ENCODE measurements at places on chromosomes 2 and 18.

DNA sequence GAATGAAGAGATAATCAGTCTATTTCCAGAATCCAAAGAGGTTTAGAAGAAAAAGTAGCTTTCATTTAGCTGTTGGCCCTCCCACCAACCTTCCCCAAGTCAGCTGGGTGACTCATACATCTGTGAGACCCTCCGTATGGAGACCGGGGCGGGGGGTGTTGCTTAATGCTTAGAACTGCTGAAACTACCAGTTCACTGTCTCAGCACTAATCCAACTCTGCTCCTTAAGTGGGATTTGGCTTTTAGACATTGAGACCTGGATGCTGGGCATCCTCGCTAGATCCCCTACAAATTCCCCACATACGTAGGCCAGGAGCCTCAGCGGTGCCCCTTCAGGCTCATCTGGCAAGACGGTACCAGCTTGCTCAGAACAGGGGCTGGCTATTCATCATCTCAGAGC, at the start of gene SAG:
SAG (plus strand) TSS at position 252 of the 400 bp plus-strand sequence. CDS start 1,374 bp downstream, outside the sequence.
- no peak for DNase-seq

DNA sequence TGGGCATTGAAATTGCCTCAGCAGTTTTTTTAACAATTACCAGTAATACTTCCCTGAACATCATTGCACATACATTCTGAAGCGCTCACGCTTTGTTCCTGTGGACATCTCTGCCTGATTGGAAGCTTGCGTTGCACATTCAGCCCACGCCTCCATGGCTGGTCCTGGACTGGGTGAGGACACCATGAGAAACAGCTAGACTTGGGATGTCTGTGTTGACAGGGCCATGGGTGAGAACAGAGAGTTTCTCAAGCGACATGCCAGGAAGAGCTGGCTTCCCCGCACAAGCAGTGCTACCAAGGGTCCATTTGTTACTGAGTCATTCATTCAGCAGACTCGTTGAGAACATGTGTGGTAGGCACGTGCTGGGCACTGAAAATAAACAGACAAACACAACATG, 166.3 kb downstream of the GBX2 start:
- DNase-seq, result no peak

DNA sequence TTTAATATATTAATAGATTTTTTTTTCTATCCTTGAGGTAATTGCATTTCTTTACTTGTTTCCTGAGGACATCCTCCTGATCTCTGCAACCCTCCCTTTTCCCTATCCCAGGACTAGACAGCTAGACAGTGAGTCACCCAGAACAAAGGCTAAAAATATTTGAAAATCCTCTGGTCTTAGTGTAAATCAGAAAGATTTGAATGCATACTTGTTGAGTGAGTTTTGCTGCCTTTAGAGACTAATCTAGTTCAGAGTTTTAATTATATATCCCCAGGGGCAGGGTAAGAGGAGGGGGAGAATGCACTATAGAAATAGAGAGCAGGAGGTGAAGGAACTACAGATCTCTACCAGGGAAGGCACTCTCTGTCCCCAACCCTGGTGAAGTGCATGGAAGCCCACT, 202.3 kb upstream of the TCF4 start:
- DNase-seq, result no peak

- DNase-seq, result no peak
These were observed 143.2 kb downstream of the DDX1 start for GRCh38 chr2:15734674-15735483.

GRCh38 chr2:124149571-124149970, 124.5 kb downstream of the CNTNAP5 start:
- no peak for DNase-seq

GRCh38 chr2:143617803-143618415, 488.7 kb downstream of the ARHGAP15 start:
- DNase-seq, result no peak

DNA sequence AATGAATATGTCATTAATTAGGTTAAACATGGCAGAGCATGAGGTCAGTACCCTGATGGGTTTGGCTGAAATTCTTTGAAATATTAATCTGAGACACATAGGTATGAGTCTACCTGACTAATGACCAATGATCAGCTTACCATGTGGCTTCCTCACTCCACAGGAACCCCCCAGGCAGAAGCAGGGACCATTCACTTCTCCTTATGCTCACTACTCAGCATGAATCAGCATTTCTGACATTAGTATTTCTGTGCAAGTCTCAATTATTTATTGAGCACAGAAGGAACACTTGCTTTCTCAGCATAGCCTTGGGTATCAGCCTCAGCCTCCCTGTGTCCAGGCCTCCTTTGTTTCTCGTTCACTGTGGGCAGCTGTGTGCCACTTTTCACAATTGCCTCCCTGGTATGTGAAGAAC, 9.3 kb upstream of the KCNE4 start:
- DNase-seq, result no peak

GRCh38 chr2:22826703-22827102, 558.3 kb upstream of the KLHL29 start:
- no peak for DNase-seq

DNA sequence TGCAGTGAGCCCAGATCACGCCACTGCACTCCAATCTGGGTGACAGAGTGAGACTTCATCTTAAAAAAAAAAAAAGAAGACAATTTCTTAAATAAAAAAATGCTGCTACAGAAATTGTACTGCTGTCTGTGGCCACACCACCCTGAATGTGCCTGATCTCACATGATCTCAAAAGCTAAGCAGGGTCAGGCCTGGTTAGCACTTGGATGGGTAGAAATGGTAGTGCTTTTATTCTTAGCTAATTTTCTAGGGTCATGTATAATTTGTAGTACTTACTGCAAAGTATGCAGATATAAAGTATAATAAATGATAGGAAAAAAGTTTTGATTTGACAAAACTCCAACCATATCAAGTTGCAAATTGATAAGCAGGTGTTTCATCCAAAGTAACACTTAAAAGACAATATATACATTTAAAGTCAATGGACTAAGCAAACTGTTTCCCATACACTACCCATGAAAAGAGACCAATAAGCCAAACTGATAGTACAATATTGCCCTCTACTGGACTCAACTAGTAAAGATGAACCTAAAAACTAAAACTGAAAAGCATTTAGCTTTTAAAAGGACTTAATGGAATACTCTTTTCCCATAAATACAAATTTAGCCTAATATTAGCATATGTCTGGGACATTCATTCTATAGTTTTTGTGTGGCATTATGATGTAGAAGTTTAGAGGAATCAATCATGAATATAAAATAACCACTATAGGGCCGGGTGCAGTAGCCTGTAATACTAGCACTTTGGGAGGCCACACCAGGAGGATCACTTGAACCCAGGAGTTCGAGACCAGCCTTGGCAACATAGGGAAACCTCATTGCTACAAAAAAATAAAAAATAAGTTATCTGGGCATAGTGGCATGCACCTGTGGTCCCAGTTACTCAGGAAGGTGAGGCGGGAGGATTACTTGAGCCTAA, 18.6 kb upstream of the PEX13 start:
- DNase-seq, result peak; percentile 67
